ENCODE measurements at places on chromosomes 7 and 10.
A peak's percentile ranks its signal among the peaks of the same experiment; 100 is the strongest.

- DNase-seq = no peak
These were observed 68.5 kb upstream of the TNRC18 start for GRCh38 chr7:5492020-5492635.

DNA sequence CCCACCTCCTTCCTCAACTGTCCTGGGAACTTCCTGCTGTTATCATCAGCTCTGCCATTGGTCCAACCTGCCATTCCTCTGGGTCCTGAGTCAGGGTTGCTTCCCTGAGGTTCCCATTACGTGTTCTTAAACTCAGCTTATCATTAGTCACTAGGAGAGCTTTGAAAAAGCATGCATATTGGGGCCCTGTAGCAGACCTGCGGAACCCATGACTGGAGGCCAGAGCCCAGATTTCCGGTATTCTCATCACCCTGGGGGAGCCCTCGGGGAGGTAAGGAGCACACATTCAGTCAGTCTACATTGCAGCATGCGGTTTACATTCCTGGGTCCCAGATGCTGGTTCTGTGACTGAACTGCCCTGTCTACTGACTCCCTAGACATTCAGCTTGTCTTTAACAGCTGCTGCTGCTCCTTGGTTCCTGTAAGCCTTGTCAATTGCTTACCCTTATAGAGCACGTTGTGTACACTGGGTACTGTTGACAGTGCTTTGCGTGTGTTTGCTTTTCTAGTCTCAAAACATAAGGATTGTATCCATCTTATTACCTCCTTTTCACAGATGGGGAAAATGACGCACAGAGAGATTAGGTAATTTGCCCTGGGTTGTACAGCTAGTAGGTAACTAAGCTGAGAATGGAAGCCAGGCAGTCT is 12.8 kb downstream of the CDHR3 start:
- DNase-seq = no peak

- no peak for DNase-seq
These were observed 280.2 kb upstream of the PITRM1 start for GRCh38 chr10:3452683-3453361.

DNA sequence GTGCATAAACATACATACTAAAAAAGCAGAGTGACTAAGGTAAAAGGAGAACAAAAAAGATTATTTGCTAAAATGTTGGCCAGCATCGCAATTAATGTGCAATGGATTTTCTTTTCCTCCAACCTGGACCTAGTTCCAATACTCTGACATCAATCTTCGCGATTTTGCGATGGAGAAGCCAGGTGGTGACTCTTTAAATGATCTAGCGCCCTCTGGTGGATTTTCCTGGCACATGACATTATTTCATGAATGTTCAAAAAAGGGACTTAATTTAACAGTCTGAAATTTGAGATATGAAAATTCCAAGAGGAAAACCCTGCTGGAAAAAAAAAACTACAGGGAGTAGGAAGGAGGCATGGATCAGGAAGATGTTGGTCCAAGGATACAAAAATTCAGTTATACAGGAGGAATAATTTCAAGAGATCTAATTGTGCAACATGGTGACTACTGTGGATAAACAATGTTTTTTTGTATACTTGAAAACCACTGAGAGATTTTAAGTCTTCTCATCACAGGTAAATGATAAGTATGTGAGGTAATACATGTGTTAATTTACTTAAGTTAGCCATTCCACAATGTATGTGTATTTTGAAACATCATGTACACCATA is 4.3 kb upstream of the KCNMA1 start:
- no peak for DNase-seq

DNA sequence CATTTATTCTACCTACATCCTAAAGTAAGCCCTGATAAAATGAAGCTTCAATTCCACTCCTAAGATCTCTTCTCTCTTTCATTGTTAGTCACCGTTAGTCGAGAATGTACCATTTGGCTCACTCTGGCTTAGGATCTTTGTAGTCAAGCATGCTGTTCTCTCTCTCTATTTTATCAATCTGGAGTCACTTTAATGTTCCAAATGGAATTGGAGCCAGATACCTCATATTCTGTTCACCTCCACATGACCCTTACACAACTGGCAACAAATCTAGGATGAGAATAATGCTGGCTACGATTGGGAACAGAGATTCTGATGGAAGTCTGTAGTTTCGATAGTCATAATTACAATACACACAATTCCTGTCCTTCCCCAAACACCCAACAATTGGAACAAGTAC is 213.7 kb downstream of the TWIST1 start:
- no peak for DNase-seq

GRCh38 chr10:14056610-14057332 is 274.0 kb downstream of the FRMD4A start:
- DNase-seq = no peak

DNA sequence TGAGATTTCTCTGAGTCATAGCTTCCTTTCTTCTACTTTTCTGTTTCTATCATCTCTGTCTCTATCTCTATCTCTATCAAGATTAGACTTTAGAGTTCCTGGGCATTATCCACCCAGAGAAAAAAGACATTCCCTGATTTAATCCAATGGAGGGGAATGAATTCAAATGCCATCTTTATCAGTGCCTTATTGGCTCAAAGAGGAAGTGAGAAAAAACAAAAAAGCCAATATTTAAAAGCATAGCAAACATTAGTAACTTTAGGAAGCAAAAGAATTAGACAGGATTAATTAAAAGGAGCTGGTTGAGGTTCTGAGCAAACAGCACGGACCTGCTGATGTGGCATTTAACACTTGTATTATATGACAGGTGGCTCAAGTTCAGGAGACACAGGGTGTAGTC is 736.5 kb downstream of the REEP3 start:
- no peak for DNase-seq

DNA sequence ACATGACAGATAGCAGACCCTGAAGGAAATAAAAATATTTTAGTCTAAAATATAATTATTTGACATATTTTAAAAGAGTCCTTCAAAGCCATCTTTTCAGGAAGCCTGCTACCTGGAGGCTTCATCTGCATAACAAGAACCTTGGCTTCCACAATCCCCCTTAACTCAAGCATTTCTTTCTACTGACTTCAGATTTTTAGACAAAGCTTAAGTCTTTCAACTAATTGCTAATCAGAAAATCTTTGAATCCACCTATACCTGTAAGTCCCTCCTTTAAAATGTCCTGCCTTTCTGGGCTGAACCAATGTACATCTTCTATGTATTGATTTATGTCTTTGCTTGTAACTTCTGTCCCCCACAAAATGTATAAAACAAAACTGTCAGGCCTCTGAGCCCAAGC is 23.5 kb upstream of the PRF1 start:
- DNase-seq = no peak

DNA sequence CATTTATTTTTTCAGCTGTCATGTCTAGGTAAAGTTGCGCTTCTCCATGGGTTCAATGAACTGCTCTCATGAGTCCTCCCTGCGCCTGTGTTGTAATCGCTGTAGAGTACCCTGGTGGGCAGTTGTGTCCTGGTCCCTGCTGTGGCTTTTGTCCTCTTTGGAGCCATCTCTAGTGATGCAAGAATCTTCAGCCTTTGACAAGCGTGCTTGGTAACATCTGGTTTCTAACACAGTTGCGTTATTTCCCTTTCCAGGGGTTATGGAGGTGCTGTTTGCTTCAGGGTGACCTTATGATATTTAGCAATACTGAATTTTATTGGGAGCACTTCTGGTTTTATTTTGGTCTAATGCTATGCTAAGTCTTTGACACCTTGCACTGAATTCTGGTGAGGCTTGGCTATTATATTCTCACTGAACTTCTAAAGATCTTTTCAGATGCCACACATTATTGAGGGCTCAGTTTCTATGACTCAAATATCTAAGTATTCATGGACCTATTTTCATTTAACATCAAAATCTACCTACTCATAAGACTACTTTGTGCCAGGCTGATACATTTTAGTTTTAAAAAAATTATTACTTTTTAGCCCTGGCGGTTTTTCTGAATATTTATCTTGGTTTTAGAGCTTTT is 88.6 kb downstream of the FANK1 start:
- DNase-seq = no peak

- DNase-seq = no peak
These were observed 194.0 kb downstream of the CFTR start for GRCh38 chr7:117673839-117674238.

GRCh38 chr7:55533050-55533728 is 39.1 kb downstream of the VOPP1 start:
- DNase-seq = no peak

DNA sequence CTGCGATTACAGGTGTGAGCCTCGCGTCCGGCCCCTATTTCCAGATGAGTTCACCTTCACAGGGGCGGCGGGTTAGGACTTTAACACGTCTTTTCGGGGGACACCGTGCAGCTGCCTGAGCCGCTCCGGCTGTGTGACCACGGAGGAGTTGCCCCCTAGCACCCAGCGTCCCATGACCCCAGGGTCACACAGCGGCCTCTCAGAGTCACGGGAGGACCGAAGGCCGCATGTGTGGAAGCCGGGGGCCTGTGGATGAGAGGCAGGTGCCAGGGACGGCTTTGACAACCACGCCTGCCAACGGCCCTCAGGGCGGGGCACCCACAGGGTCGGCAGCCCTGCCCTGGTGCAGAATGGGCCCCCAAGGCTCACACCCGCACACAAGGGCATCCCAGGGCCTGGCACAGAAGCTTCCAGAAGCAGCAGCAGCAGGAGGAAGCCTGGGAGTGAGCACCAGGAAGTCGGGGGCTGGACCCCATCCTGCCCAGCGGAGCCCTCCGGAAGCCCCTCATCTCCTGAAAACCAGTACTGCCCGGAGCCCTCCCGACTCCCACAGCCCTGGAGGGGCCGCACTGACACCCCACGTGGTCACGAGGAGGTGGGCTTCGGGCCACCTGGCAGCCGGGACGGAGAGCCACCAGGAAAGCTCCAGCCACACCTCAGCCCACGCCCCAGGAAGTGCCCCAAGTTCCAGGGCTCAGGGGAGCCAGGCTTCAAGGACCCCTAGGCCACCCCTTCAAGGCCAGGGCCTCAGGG is 32.7 kb downstream of the ADAP1 start:
- peak; percentile 46 for DNase-seq
